Esophagus muscularis mucosa (tissue), 4 donors: ENCODE measurements at places on chromosomes 3 and 15. TPM values are rescaled to one million over a fixed set of nuclear protein-coding genes. Genes with fewer than 3 reads are reported as not detected.

DNA sequence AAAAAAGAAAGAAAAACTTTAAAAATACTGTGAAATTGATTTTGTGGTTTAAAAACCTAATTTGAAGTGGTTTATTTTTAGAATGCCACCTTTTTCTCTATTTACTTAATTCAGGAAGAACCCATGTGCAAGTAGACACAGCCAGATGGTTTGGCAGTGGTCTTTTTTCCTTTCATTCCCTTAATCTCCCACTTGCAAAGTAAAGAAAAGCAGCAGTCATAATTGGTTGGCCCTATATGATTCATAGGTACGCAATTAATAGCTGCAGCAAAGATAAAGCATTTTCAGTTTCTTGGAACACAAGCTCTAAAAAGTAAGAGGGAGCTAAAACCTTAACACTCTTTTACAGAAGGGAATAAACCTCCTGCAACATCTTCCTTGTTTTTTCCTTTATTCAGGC lies 115.3 kb downstream of the MECOM start:
- DNase-seq, result no peak

NPRL2 gene
- total RNA-seq, result 16.7 TPM

- no peak for DNase-seq
Observed at GRCh38 chr15:101439285-101439919, 50.1 kb downstream of the PCSK6 start.

DNA sequence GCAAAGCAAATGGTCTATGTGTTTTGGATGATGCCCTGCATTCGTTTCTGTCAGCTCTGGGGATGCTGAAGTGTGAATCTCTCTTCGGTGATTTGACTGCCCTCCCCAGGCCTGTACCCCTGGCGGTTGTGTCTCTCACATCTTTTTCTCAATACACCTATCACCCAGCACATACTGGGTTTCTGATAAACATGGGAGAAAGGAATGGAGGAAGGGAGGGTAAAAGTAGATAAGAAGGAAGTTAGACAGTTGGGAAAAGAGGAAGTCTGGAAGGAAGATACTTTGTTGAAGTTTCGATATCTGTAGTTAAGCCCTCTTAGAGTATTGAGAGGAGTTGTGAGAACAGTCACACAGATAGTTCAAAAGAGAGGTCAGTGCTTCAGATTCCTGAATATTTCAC lies 35.8 kb upstream of the LRTM1 start:
- no peak for DNase-seq

DNA sequence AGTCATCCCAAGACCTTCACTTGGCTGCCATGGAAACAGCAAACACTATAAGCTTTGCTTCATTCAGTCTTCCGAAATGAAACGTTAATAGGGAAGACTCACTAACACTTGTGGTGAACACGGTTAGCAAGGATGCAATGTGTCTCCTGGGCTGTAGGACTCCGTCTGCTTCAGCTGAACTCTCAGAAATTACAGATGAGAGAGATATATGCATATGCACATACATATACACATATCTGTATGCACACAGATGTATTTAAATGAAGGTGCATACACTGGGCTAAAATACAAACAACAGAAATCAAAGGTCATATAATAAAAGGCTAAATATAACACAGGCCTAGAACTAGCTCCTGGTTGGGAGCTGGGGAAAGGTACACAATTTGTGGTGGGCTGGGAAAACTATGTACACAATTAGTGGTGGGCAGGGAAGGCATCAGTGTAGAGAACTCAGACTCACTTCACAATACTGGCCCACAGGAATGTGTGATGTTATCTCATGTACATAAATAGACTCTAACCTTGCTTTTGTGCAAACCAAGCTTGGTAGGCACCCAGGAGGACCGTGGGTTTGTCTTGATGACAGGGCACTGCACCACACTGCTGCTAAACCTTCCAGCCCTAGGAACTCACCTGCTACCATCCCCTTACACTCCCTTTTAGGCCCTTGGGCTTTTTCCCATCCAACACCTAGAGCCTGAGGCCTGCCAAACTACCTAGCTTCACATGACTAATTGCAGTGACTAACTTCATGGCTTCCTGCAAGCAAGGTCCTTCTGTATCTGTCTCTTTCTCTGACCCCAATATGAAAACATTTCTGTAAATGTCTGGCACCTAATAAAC lies 873.1 kb downstream of the NSUN3 start:
- no peak for DNase-seq

GRCh38 chr15:67178569-67179210 lies 75.8 kb downstream of the AAGAB start:
- DNase-seq, result no peak

- no peak for DNase-seq
Observed at GRCh38 chr15:67033012-67033411, 32.4 kb upstream of the SMAD3 start.

DNA sequence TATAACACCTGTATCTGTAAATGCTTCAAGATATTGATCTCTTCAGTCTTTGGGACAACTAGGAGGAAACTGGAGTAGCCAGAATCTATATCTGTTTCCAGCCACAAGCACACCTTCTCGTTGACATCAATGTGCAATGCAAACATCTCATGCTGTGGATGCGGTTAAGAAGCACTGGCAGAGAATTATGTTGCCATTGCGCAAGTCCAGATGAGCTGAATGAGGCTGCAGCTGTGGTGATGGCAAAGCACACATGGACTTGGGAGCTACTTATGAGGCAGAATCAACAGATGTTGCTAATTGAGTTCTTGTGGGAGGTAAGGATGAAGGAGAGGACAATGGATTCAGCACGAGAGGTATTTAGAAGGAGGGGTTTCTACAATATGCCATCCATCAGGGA lies 90.9 kb downstream of the STRIT1 start:
- no peak for DNase-seq

GRCh38 chr15:81506071-81506470 lies 132.1 kb upstream of the TMC3 start:
- peak; percentile 55 for DNase-seq

GRCh38 chr3:180594631-180595558 lies 7.1 kb upstream of the TTC14 start:
- no peak for DNase-seq

GRCh38 chr3:190038050-190038933 lies 82.4 kb downstream of the P3H2 start:
- no peak for DNase-seq

DISP2 gene
- 0.13 TPM for total RNA-seq

- DNase-seq, result no peak
Observed at GRCh38 chr3:132083583-132084279, 48.9 kb upstream of the CPNE4 start.

- no peak for DNase-seq
Observed at GRCh38 chr3:36446276-36446675, 66.0 kb downstream of the STAC start.

TMEM207 gene
- not detected for total RNA-seq

DNA sequence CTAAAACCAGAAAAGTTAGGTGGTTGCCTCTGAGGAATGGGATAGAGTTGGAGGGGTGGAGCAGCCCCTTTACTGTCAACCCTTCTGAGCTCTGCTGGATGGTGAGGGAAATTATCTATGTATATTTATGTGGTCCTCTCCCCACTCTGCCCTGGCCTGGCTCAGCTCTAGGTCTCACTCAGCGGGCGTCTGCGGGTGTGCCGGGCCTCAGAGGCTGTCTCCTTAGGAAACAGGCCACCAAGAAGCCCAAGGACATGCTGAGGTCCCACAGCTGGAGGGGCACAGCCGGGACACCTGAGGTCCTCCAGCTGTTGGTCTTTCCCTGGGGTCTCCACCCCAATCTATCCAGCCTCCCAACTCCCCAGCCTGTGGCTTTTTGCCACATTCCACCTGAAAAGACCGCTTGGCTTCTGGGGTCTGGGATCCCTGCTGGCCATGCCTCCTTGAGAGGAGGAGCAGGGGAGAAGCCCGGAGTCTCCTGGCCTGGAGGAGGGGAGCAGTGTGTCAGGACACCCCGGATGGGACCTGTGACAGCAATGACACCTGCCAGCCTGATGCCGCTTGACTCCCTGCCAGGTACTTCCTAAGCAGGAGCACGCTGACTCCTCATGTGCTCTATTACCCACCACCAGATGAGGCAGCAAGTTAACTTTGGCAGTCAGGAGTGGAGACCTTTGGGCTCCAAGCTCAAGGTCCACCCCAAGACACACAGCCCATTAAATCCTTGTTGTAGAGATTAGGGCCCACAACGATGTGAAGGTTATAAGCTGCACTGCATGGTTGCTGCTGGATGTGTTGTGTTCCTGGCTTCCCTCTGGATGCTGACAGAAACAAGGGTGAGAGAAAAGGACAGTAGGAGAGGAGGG lies at the start of gene SLC28A1:
Gene SLC28A1 (plus strand): TSS at position 747 of the 866 bp plus-strand sequence. CDS start 3,099 bp downstream, outside the sequence.
- DNase-seq, result no peak

CCDC54 gene
- not detected for total RNA-seq

GRCh38 chr3:40167958-40168357 lies 141.5 kb upstream of the EIF1B start:
- no peak for DNase-seq

TGM4 gene
- not detected for total RNA-seq

DNA sequence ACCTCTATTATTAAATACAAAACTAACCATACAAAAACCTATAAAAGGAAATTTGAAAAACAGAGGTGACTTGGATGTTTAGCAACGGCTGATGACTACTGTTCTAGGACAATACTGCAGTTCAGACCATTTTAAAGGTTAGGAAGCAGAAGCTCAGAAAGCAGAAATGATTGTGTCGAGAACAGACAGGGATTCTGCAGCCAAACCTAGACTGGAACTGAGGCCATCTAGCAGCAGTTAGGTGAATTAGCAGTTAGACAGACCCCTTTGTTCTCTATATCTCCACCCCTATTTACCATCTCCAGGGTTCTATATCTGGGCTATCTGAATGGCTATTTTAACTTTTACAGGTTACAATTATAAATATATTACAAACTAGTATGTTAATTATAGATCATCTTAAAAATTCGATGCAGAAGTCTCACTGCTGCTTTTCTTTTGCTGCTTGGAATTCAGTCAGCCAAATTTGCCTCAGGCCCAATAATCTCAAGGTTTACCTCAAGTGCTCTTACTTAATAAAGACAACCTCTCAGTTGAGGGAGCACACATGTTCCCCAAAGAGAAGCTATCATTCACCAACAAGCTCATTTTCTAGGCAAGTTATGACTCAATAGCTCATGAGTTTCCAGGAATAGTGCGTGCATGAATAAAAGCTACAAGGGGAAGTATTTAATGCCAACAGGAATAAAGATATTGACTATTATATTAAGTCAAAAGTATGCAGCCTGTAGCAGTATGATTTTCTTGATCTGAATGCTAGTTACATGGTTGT lies 9.3 kb upstream of the IL1RAP start:
- DNase-seq, result no peak

DNA sequence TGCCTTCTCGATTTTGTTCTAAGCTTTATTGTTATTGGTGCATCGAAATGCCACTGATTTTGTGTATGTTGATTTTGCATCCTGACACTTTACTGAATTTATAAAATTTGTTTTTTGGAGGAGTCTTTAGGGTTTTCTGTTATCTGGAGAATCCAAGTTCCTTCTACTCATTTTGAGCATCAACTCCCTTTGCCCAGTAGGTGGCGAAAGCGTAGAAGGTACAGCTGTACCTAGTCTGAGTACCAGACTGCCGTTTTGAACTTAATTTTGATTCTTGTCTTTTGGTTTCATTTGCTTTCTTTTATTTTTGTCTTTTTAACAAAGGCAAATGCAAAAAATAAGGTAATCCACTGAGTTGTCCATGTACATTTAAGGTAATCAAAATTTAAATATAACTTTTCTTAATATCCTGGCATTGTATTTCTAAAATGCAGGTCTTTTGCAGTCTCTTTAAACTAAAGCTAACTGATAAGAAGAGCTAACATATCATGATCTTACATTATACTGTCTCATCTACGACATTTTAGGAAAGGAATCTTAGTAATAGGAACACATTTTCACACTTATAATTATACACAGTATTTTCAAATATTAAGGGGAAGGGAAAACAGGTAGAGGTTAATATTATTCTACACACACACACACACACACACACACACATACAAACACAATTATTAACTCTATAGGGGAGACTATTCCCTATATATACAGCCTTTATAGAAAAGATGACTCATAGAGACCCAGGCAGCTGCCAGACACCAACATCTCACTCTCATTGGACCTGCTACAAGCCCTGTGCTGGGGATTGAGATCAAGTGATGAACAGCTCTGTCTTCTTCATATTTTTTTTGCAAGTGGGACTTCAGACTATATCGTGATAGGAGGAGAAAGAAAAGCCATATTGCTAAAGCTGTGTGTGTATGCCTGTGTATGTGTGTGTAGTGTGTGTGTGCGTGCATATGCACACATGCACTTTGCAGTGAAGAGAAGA lies 71.8 kb downstream of the SYNPR start:
- no peak for DNase-seq
